ENCODE measurements at places on chromosomes 5 and 9.

- DNase-seq = no peak
Observed at GRCh38 chr5:56493766-56494165, 260.6 kb upstream of the ANKRD55 start.

DNA sequence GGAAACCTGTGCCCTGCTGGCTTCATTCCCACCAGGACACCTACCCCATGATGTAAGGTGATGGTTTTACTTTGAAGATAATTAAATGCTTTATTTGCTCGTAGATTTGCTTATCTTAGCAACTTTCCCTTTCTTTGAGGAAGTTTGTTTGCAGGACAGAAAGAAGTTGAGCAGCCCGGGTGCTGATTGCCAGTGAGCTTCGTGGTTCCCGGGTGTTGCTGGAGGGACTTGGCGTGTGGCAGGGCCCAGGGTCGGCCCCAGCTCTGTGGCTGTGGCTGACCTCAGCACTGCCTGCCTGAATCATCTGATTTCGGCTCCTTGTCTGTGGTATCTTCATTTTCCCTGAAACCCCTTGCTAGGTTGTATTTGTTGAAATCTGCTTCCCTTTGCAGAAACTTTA is 8.7 kb downstream of the POMT1 start:
- DNase-seq = no peak

DNA sequence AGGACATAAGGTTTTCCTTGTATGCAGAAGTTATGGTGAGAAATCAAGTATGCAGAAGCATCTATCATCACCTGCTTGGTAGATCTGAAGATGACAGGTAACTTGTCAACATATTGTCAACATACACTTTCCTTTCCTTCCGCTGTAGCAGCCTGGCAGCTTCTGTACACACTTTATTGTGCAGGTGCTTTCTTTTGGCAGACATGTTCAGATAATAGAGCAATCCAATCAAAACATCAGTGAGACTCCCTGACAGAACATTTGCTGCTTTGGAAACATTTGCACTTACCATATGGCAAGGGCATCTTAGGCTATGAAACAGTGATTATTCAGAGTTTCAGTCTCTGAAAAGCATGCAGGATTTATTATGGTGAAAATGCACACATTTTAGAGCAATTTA is 161.1 kb upstream of the CDH12 start:
- no peak for DNase-seq

DNA sequence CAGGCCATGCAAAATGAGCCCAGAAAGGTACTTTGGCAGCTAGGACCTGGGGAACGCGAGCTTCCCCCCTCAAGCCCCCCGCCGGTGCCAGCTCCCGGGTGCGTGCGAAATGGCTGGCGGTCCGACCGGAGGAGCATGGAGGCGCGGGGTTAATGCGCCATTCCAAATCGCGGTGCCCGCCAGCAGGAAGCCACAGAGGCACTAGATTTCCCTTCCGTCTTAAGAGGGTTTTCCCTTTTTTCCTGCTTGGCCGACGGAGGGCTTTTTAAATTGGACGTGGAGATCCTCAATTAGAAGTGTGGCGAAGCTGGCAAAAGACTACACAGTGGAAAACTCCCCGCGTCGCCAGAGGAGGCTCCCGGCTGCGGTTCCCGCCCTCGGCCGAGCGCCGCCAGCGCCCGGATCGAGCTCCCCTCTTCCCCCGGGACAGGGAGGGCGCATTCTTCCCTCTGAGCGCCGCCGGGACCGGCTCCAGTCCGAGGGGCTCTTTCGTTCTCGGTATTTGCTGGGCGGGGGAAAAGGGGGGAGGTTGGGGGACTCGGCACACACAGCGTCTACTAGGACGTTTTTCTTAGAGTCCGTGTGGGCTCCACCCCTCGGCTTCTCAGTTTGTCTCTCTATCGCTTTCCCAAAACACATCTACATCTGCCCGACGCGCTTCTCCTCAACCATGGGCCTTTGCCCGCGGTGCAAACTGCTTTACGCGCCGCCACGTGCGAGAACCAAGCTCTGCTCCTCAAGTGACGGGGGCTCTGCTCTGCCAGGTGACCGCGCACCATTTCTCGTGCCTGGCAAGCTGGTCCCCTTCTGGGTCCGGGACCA is 3.0 kb downstream of the GDNF start:
- DNase-seq = no peak

DNA sequence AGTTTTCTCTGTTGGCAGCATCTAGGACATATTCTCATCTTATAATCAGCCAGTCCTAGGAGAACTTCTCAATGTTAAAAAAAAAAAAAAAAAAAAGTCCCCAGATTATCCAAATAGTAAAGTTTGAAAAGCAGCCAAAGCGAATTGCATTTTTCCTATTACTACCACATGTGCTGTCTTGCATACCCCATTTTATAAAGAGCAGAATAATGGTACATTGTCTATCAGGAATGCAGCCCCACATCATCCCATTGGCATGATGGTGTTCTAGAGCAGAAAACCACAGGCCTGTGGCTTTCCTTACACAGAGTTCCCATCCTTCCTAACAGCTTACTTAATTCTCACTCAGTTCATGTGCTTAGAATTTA is 381.6 kb downstream of the TMEM38B start:
- DNase-seq = no peak

- no peak for DNase-seq
Observed at GRCh38 chr9:36640771-36641381, 68.2 kb downstream of the MELK start.

- DNase-seq = no peak
Observed at GRCh38 chr5:72996632-72997031, 40.8 kb downstream of the FCHO2 start.

DNA sequence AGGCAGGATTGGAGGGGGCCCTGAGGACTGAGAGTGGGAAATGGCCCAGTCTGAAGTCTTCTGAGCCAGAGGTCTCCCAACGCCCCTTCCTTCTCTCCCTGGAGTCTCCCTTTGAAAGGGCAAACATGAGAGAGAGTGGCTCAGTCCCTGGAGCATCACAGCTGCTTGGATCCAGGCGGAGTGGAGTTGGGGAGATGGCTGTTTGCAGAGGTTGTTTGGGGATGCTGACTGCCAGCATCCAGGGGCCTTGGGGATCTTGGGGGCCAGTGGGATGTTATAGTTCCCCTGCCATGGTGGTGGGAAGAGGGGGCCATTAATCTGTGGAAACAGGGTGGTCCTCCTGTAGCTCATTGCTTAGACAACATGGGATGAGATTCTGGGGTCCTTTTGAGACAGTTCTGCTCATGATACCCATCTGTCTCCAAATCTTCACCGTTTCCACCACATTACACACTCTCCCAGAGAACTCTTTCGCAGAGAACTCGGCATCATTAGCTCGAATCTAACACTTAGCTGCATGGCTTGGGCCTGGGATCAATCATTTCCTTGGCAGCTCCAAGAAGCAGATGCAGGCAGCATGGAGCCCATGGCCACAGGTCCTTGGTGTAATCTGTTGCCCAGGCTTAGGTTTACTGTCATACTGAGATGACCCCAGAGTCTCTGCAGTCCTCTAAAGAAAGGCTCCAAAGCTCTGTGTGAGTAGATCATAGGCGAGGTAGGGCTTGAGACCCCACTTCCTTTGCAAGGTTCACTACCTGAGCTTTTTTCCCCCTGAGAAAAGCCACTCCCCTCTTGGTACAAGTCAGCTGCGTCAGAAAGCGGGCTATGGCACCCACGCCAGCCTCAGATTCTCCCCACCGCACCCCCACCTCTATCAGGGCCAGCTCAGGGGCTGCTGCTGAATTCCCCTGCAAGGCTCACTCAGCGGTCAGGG is 54.4 kb upstream of the SH3PXD2B start:
- no peak for DNase-seq

GRCh38 chr9:109910671-109911518 is 130.9 kb downstream of the PALM2AKAP2 start:
- DNase-seq = no peak

DNA sequence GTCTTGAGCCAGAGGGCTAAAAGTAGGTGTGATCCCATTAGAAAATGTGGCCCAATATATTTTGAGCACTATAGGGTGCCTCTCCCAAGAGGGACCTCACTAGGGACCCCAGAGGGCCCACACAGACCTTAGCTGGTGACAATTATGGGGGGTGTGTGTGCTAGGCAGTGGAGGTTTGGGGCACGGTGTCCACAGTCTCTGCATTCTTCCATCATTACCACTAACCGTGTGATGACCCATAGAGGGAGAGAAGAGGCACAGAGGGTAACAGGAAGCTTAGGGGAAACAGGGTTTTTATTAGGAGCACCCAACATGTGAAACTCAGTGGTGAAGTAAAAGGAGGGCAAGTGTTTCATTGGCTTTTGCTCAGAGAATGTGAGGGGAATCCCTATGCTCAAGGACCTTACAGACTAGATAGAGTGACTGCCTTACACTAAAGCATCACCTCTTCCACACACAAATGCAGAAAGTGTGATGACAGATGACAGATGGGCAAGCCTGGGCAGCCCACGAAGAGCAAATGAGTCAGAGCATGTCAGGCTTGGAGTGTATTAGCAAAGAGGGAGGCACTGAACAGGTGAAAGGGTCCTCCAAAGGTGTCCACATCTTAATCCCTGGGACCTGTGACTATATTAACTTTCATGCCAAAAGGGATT is 2.5 kb upstream of the ACTL7A start:
- DNase-seq = no peak

GRCh38 chr9:95857896-95858295 is 17.6 kb upstream of the ERCC6L2 start:
- DNase-seq = no peak

DNA sequence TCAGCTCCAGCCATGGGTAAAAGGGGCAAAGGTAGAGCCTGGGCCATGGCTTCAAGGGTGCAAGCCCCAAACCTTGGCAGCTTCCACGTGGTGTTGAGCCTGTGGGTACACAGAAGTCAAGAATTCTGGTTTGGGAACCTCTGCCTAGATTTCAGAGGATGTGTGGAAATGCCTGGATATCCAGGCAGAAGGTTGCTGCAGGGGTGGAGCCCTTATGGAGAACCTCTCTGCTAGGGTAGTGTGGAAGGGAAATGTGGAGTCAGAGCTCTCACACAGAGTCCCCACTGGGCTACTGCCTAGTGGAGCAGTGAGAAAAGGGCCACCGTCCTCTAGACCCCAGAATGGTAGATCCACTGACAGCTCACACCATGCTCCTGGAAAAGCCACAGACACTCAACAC is 117.1 kb downstream of the NREP start:
- no peak for DNase-seq

DNA sequence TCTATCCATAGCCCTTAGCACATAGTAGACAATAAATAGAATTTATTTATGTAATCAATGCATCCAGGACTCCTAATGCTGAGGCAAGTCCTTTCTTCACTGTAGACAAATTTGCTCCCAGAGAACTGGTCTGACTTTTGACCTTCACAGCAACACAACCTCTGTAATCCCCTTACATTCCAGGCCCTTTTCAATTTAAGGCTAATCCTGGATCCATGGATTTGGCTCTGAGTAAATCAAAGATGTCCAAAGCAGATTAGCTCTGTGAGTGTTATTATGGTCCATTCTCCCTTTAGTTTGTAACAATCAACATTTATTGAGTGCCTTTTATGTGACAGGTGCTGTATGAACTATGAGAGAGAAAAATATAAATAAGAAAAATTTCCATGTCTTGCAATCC is 27.4 kb upstream of the TMC1 start:
- no peak for DNase-seq

DNA sequence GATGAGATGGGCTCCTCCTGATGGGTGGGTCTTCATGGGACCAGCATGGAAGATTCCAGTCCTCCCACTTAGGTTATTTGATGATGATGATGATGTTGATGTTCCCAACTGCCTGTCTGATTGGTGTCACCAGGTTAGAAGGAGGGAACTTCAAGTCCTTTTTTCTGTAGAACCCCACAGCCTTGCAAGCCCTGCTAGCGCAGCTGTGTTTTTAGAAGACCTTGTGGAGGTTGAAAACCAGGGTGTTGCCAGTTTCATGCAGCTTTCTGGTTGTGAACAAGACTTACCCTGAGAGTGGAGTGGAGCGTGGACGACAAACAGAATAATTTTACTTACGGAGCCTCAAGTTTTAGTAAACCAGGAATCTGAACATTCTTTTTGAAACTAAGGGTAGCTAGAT is 83.0 kb downstream of the TRIO start:
- DNase-seq = no peak

DNA sequence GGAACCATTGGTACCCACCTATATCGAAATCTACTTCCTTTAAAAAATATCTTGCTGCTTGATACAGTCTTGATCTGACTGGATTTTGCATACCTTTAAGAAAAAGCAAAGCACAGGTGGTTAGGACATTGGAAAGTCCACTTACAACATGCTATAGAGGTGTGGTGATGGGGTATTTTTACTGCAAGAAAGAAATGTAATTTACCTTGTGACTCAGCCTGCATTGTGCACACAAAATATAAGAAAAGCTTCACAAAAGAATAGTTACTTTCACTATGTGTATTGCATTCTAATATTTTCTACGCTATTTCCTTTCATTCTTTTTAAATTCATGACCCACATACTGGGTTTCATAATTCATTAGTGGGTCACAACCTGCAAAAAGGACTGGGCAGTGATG is 236.2 kb upstream of the RASEF start:
- DNase-seq = no peak

GRCh38 chr5:172958331-172959046 is 735 bp upstream of the RPL26L1 start:
- peak; percentile 64 for DNase-seq

DNA sequence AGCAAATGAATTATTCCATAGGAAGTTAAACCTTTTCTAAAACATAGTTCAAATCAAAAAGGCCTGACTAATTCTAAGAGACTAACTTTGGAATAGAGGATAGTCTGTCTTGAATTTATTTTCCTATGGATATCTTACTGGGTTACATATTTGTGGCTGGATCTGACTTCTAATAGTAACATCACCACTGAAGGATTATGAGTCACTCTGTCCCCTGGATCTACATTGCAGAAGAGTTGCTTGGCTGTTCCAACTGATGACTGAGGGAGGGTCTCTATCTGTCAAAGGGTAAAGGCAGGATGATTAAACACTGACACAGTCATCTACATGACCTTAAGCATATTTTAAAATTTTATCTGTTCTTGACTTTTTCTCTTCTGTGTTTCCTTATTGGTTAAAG is 119.6 kb upstream of the FST start:
- no peak for DNase-seq
